Activated CD8-positive, alpha-beta memory T cell treated with anti-CD3 and anti-CD28 coated beads, Interleukin-2, amount 10 ng/mL, durations not matched to agents 7 days and 5 days (primary cell): ENCODE measurements at places on chromosomes 16 and 17. TPM values are rescaled to one million over a fixed set of nuclear protein-coding genes. Genes with fewer than 3 reads are reported as not detected.

FGF11 gene
- 4.1 TPM for total RNA-seq

KCTD2 gene
- 16.8 TPM for total RNA-seq

DNA sequence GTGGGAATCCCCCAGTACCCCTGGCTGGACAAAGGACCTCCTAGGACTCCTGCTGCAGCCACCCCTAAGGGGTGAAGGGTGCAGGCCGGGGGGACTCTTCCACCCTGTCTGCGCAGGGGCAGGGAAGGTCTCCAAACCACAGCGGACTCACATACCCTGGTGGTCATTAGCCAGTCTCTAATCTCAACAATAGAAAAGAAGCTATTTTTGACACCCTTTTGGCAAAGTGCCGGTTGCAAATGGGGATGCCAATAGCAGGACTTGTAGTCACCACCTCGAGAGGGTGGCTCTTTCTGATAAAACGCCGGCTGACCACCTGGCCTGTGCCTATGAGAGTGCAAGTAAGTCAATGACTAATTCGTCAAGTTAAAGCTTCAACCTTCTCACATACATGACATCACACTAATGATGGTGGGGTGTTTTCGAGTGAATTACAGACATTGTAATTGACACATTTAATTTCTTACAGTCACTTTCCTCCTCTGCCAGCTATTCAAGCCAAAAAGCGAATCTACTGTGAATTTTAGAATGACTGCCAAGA lies 23.1 kb upstream of the DNAH17 start:
- no peak overlapping the region for H3K27ac ChIP-seq
- peaks cover 3% of the 10 kb centered on the region for H3K4me1 ChIP-seq
- no peaks in the 10 kb centered on the region for H3K36me3 ChIP-seq

DNA sequence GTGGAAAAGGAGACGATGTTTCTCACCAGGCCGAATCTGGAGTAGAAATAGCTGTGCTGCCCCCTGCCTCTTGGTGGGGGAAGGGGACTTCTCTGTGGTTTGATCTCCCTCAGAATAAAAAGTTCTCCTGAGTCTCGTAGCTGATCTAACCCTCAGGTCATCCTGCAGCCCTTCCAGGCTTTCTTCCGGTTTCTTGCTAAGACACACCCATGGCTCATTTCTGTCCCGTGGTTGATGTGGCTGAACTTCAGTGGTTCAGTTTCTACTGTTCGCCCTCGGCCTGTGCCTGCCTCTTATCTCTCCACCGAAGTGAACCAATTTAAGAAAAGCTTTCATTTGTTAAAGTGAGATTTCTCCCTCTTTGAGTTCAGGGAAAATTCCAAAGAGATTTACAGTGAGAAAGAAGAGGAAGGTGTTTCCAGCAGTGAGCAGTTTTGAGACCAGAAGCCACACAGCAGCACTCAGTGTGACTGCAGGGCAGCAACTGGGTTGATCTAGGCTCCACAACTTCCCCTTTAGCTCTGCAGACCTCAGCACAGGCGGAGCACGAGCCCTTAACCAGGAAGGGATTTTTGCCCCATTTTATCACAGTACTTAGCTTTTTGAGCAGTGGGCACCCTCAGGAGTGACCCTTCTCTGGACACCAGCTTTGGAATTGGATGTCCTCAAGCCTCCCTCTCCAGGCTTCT lies 34.9 kb upstream of the CACNG5 start:
- no peaks in the 10 kb centered on the region for H3K27me3 ChIP-seq
- DNase-seq: no peak
- H3K27ac ChIP-seq: peak overlapping the region; percentile 9
- H3K36me3 ChIP-seq: peaks cover 27% of the 10 kb centered on the region
- no peaks in the 10 kb centered on the region for H3K4me1 ChIP-seq
- no peak overlapping the region for H3K4me3 ChIP-seq

USB1 gene
- 68.0 TPM for total RNA-seq

NPIPA7 gene
- 12.9 TPM for total RNA-seq
